ENCODE measurements at places on chromosomes 5 and 9.
A peak's percentile ranks its signal among the peaks of the same experiment; 100 is the strongest.

DNA sequence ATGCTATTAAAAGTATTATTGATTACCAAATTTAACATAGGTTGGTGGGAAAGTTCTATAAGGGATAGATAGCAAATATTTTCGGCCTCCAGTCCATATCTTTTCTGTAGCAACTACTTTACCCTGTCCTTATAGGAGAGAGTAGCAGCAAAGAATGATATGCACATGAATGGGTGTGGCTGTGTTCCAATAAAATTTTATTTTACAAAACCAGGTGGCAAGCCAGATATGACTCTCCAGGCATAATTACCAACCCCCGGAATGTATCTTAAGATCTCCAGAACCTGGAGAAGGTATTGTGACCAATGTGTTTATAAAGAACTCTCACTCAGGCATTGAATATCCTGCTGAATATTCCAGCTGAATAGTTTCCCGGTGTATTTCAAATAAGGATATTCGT, 1461.2 kb downstream of the MAT2B start:
- DNase-seq = no peak

- DNase-seq = peak; percentile 80
Observed at GRCh38 chr9:91423785-91424402, at the start of gene NFIL3. TSS of gene NFIL3 (minus strand) at chr9:91423832. CDS start at chr9:91410734, 13,098 bp downstream.

DNA sequence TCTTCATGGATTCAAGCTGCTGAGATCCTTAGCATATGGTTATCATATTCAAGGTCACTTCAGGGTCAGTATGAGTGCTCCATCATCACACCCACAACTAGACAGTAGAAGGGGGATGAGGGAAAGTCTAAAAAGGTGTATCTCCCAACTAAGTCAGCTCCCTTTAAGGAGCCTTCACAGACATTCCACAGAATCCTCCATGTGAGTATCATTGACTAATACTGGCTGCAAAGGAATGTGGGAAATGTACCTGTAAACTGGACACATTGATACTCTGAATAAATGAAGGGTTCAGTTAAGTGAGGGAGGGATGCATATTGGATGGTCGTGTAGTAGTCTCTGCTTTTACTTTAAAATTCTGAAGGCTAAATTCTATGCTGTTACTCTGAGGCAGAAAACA, 330.7 kb downstream of the LRRC70 start:
- no peak for DNase-seq

DNA sequence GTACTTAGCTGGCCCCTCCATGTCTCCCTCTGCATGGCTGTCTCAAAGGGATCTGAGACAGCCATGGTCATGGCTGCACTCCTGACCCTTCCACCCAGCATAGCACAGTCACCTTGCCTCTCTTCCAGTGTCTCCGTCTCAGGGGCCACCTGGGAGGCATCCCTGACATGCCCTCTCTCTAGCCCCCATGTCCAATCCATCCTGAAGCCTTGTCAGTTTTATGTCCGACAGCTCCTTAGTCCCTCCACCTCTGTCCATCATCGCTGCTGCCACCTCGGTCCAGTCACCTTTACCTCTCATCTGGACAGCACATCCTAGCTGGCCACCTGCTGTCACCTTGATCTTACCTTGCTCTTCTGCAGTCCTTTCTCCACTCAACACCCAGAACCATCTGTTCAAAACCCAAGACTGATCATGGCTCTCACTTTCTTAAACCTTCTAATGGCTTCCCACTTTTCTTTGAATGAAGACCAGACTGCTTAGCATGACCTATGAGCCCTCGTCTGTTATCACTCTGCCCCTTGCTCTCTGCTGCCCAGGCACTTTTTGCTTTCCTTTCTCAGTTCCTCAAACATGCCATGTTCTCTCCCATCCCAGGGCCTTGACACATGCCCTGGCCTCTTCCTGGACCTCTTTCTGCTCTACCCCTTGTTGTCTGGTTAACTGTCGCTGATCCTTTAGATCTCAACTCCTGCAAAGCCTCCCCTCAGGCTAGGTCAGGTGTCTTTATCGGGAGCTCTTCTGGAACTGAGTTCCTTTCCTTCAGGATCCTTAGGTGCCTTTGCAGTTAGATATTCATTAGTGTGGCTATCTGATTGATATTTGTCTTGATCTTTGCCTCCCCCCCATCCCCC, 181.8 kb upstream of the PITX1 start:
- DNase-seq = no peak

- no peak for DNase-seq
Observed at GRCh38 chr5:156594406-156594805, 255.7 kb upstream of the PPP1R2B start.

GRCh38 chr5:163846512-163846911, 341.1 kb downstream of the MAT2B start:
- DNase-seq = no peak

GRCh38 chr9:8859416-8859815, 1059.8 kb upstream of the DMAC1 start:
- DNase-seq = no peak

GRCh38 chr9:130662099-130662969, 2.1 kb upstream of the PRDM12 start:
- no peak for DNase-seq

DNA sequence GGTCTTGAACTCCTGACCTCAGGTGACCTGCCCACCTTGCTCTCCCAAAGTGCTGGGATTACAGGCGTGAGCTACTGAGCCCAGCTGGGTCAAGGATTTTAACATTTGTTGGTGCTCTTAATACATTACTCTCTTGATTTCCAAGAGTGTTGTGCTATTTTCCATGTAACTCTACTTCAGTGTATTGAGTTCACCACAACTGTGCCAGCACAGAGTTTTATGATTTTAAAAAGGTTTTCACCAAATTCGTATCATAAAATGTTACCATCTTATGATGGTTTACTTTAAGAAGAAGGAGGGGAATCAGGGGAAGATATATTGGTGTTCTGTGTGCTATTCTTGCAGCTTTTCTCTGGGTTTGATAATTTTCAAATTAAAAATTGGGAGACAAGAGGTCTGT, 6.6 kb upstream of the ADGRD2 start:
- no peak for DNase-seq

DNA sequence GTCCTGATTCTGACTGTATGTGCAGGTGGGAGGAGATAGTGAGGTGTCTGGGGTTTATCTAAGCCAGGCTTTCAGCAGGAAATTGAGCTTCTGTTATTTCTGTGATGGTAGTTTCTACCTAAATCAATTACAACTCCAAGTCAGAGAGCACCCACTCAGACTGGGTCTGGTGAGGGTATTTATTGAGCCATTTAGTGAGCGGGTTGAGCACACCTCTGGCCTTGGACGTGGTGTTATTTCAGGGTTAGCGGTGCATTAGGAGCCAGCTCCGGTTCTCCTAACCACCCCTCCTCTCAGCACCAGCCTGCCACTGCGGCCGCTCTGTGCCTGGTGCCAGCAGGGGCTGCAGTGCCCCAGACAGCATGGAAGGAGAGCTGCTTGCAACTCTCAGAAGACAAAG, 238.9 kb downstream of the CACNA1B start:
- DNase-seq = no peak

- no peak for DNase-seq
Observed at GRCh38 chr9:17721954-17722353, 143.1 kb downstream of the SH3GL2 start.

DNA sequence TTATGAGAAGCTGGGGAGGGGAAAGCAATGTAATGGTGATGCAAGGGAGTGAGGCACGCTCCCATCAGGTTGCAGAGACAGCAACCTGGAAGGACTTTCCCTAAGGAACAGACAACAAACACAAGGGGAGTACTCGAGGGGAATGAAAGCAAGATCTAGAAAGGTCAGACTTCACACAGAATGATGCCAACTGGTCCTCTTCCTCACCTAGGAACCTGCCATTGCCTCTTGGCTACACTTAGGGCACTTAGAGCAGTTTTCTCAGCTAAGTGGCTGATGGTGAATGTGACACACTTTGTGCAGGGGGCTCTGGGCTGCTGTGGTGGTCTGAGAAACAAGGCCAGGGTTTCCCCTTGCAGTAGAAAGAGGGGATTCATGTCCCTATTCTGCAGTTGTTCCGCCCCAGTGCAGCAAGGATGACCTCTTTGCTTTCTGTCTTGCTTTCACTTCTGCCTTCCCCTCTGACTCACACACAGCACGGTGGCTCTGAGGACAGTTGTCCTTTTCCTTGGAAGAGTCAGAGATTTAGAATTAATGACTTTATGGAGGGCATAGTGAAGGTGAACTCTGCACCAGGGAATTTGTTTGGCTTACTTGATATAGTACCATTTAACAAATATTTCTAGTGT, 394.0 kb upstream of the KLF4 start:
- no peak for DNase-seq

DNA sequence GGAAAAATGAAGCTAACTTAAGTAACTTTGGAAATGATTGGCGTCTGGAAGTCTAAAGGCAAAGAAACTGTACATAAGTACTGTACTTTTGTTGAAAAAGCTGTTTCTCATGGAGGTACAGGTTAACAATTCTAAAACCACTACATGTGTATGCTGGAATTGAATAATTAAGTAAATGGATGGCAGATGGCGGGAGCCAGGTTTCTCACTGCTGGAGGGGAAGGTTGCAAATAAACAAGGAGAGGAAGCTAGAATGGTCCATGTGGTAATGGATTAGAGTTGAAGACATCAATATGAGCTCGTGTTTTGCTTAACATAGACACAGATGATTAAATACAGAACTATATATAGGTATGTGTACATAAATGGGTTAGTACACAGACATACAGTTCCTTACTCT, 43.2 kb upstream of the ASTN2 start:
- no peak for DNase-seq

GRCh38 chr5:154315196-154315595, 124.7 kb downstream of the GALNT10 start:
- no peak for DNase-seq

- peak; percentile 32 for DNase-seq
Observed at GRCh38 chr9:114908805-114909448, 21.5 kb downstream of the TNFSF8 start.

GRCh38 chr5:96649681-96650540, 12.3 kb upstream of the CAST start:
- no peak for DNase-seq

DNA sequence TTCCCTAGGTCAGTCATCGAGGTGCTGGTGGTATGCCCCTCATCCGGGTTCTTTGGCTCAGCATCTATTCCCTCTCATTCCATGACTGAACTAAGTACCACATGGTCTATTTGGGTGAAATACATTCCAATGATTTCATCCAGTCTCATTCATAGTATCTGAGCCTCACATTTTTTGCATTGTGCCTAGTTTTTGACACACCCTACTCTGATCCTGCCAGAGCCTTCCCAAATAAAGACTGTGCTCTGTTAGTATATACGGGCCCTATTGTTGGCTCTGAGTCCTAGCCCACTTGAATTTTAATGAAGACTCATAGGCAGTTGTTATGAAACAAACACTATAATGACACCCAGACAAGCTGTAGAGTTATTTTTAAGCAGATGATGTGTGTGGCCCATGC, 740.7 kb downstream of the CETN3 start:
- no peak for DNase-seq

DNA sequence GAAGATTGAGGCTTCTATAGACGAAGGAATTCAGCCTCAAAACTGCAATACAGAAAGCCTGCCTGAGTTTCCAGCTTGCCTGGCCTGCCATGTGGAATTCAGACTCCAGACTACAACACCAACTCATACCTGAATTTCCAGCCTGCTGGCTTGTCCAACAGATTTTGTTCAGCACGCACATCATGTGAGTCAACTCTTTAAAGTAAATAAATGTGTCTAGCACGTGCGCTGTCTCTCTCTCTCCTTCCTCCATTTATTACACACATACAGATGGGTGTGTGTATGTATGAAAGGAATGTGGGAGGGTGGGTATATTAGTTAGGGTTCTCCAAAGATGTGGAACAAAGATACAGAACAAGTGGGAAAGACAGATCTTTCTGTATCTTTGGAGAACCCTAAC, 82.4 kb upstream of the TAS2R1 start:
- DNase-seq = peak; percentile 91

DNA sequence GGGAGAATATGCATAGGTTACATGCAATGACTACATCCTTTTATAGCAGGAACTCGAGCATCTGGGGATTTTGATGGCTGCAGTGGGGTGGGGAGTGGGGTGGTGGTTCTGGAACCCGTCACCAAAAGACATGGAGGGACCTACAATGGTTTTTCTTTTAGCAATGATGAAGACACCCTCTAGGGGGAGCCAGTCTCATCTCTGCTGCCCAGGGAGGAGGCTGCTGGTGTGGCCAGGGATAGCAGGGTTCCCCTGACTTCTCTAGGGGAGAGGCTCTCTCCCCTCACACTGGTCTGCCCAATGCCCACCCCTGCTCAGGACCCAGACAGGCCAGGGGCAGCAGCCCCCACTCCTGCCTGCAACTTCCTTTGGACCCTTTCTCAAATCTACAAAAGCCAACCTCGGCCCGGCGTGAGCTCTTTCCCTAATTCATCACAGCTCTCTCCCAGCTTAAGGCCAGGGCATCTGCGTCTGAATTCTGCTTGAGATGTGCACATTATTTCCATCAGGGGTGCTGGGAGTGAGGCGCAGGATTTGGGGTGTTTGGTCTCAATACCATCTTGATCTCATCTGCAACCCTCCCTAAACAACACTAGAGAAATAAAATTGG, 73.6 kb upstream of the RETREG1 start:
- peak; percentile 42 for DNase-seq

DNA sequence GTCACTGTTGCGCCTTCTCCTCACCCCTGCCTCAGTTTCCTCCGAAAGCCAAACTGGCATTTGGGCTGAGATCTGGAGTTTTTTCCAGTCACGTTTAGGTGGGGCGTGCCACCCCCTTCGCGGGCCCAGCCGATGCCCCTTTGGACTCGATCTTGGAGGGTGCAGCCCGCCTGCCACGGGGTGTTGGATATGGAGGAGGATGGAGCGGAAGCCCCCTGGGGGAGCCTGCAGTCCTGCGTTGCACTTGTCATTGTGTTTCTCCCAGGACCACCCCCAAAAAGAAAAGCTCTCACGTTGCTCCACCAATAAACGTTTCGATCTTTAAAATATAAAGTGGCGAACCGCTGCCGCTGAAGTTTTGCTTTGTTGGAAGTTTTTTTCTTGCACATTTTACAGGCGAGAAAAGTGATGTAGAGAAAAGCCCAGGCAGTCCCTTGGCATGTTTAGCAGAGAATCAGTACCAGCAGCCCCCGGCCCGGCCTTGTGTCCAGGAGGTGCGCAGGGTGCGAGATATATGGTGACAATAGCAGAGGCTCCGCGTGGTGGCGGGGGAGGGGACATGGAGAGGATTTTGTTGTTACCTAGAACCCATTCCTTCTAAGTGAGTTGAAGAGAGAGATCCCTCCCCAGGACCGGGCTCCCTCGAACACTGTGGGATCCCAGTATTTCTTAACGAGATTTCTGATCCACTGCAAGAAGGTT, 681 bp downstream of the F2R start:
- DNase-seq = no peak

DNA sequence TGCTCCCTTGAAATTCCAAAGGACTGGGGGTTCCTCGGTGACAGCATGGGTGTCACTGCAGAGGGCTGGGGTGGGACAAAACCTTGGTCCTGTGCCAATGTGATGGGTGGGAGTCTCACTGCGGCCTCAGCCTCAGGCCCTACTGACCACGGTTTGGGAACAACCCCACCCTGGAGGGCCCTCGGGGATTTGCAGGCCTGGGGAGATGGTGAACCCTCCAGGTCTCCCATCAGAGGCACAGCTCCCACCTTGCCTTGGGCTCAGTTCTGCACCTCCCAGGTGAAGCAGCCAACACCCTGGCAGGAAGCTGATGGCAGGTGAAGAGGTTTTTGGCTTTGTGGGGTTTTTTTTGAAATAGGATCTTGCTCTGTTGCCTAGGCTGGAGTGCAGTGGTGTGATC, 286.8 kb downstream of the PBX3 start:
- DNase-seq = no peak
